Stimulated activated CD8-positive, alpha-beta memory T cell treated with anti-CD3 and anti-CD28 coated beads, Interleukin-15, amount 100 ng/mL, for 48 hours (primary cell): ENCODE measurements at places on chromosomes 6 and 20.

DNA sequence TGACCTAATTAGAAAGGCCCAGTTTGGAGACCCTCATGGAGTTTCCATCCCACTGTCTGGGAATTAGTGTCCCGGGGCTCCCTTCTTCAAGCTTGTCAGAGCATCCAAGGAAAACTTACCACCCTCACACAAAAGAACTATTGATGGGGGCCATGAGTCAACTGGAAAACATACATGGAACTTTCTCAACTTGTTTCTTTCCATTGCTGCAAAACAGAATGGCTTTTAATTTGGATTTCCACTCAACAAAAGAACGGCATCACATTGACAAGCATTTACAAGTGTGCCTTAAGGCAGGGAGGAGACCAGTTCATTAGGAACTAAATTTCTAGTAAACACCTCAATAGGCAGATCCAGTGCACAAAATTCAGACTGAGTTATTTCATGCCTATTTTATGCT lies 289.1 kb upstream of the PREP start:
- DNase-seq = no peak

GRCh38 chr6:158595223-158595622 lies 35.3 kb downstream of the TMEM181 start:
- DNase-seq = no peak

DNA sequence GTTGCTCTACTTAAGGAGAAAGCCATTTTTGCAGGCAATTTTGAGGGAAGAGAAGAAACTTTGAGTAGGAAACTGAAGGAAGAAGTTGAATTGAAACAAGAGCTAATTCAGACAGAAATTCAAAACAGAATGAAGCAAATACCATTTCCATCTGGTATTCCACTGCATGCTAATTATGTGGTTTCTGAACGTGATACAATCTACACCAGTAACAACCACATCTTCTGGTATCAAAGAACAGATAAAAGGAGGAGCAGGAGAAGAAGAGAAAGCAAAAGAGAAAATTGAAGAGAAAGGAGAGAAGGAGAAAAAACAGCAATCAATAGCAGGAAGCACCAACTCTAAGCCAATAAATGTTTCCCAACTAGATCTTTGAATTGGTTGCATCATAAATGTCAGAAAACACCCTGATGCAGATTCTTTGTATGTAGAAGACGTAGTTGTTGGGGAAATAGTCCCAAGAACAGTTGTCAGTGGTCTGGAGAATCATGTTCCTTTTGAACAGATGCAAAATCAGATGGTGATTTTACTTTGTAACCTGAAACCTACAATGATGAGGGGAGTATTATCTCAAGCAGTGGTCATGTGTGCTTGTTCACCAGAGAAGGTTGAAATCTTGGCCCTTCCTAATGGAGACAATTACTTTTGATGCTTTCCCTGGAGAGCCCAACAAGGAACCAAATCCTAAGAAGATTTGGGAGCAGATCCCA lies 132.4 kb downstream of the MACROD2 start:
- DNase-seq = no peak

DNA sequence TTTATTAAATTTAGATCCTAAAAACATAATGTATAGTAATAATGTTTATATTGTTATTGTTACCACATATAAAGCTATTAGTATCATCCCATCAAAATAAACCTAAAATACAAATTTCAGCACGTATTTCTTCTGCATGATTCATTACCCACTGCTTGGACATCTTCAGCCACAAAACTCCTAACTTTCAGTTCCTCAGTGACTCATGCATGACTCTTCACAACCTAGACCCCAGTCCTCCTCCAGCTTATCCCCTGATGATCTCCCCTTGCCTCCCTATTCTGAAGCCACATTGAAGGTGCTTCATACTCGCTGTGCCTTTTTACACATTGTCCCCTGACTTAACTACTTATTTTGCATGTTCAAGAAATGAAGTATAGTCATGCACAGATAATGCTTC lies 11.2 kb upstream of the GPRC6A start:
- no peak for DNase-seq

- DNase-seq = no peak
These were observed 405.8 kb downstream of the CDH4 start for GRCh38 chr20:61657721-61658377.

- no peak for DNase-seq
These were observed 193.5 kb downstream of the UNC5CL start for GRCh38 chr6:40845553-40845952.

DNA sequence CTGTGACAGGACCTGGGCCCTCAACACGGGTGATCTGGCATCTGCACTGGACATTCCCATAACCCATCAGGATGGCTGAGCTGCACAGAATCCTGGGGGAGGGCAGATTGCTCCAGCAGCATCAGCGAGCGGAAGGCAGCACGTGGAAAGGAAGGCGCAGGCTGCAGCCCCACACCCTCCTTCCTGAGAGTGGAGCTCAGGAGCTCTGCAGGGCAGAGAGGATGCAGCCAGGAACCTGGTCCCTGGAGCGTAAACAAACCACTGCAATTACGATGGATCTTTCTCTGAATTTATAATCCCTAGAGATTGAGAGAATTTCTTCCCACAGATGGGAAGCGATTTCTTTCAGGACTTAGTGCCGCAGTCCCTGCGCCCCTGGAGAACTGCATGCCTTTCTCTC lies 39.7 kb upstream of the EMILIN3 start:
- DNase-seq = no peak

DNA sequence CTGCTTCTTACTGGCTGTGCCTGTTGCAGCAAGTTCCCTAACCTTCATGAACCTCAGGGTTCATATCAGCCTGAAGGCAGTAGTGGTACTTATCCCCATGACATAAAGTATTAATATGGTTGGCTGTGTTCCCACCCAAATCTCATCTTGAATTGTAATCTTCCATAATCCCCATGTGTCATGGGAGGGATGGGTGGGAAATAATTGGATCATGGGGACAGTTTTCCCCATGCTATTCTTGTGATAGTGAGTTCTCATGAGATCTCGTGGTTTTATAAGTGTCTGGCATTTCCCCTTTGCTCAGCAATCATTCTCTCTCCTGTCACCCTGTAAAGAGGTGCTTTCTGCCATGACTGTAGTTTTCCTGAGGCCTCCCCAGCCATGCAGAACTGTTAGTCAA lies 61.8 kb downstream of the FAM229B start:
- no peak for DNase-seq

GRCh38 chr20:53981130-53981529 lies 89.3 kb downstream of the BCAS1 start:
- no peak for DNase-seq

DNA sequence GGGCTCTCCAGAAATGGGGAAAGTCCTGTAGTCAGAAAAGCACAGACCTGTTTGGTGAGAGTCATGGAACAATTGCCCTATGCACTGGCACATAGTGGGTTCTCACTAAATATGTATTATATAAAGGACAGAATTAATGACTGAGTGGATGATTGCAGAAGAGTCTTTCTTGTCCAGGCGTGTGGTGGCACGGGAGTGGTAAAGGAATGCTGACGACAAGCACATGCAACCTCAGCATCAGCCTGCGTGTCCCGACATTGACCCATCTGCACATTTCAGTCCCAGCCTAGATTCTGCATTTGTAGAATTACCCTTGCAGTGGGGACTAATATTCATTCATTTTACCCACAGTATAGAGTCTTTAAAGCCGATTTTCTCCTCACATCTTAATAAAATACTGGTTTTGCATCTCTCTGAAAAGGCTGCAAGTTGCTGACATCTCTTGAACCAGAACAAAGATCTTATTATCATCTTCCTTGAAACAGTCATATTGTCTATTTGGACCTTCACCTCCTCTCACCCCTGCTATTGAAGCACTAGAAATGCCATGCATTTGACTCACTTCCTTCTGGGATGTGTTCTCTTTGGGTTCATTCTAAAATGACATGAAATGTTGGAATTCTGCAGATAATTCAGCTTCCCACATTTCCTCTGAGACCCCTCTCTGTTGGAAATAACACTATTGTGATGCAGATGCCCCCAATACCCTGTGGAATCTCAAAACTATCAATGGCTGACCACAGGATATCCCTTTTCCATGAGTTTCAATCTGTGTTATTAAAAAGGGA lies 883.6 kb upstream of the FLRT3 start:
- no peak for DNase-seq

- no peak for DNase-seq
These were observed 45.8 kb upstream of the ARID1B start for GRCh38 chr6:156731396-156731795.

DNA sequence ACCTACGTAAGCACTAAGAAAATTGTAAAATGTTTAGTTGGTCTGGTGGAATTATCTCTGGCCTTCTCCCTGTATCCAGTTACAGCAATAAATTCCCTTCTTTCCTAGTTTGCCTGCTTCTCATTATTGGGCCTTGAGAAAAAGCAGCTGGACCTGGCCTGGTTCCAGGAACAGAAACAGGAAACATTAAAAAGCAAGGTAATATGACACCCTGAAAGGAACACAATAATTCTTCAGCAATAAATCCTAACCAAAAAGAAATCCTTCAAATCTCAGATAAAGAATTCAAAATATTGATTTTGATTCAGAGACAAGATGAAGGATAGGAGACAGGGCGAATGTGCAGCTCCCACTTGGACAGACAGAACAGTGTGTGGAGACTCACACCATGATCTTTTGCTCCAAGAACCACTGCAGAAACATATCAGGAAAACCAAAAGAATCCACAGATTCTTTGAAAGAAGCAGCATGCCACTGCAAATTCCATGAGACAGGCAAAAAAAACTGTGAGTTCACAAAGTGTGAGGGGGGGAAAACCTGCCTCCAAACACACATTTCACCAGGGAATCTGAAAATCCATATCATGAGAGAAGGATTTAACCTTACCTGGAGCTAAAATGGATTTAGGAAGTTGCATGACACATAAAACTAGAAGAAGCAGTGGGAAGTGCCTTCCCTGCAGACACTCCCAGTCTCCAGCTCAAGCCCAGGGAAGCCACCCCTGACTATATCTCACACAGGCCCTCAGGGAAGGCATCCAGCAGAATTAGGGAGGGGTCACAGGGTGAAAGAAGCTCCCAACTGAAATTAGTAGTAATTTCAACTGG lies 28.9 kb downstream of the TREM1 start:
- DNase-seq = no peak
